ENCODE measurements at places on chromosomes 12 and 14. TPM values are rescaled to one million over a fixed set of nuclear protein-coding genes. Genes with fewer than 3 reads are reported as not detected.

Gene RDH12
- not detected for total RNA-seq

Gene CLEC6A
- not detected for total RNA-seq

Gene AMDHD1
- under 0.01 TPM for total RNA-seq

Gene TCP11L2
- 45.4 TPM for total RNA-seq

Gene TPH2
- total RNA-seq = not detected

Gene C12orf54
- not detected for total RNA-seq

Gene SERPINA5
- under 0.01 TPM for total RNA-seq

Gene MYF6
- not detected for total RNA-seq

Gene PCED1B
- 1.2 TPM for total RNA-seq

Gene DLK1
- not detected for total RNA-seq

Gene SRGAP1
- 9.4 TPM for total RNA-seq

Gene FICD
- total RNA-seq = 16.6 TPM

Gene MYO1H
- not detected for total RNA-seq

Gene APEX1
- total RNA-seq = 144 TPM

Gene PXN
- 15.8 TPM for total RNA-seq

Gene INHBE
- total RNA-seq = 0.85 TPM

Gene CISTR
- total RNA-seq = not detected

Gene AEBP2
- total RNA-seq = 27.1 TPM

Gene C12orf60
- 1.5 TPM for total RNA-seq

Gene KRT4
- not detected for total RNA-seq

Gene ISCA2
- 18.6 TPM for total RNA-seq

Gene SIX6
- not detected for total RNA-seq

Gene GZMB
- total RNA-seq = not detected

Gene KCNJ8
- total RNA-seq = 62.0 TPM

Gene NEUROD4
- not detected for total RNA-seq

Gene SLC6A12
- total RNA-seq = 0.19 TPM

Gene ANG
- total RNA-seq = 10.1 TPM

Gene TMTC1
- 18.8 TPM for total RNA-seq

Gene MSRB3
- total RNA-seq = 44.5 TPM

Gene AQP6
- total RNA-seq = under 0.01 TPM

Gene B3GNT4
- under 0.01 TPM for total RNA-seq

Gene NID2
- total RNA-seq = 216 TPM

Gene C12orf42
- total RNA-seq = not detected

Gene PPP1R1A
- not detected for total RNA-seq

Gene DNAI7
- total RNA-seq = 0.28 TPM

Gene CCDC177
- total RNA-seq = under 0.01 TPM

Gene RASSF9
- total RNA-seq = 0.85 TPM

Gene SMCO2
- total RNA-seq = not detected

Gene RD3L
- not detected for total RNA-seq

Gene ANO4
- total RNA-seq = 0.38 TPM

Gene GPR135
- total RNA-seq = 3.1 TPM

Gene PROX2
- total RNA-seq = not detected

Gene TRPV4
- 1.7 TPM for total RNA-seq

Gene SSTR1
- 0.77 TPM for total RNA-seq

Gene B4GALNT1
- 2.8 TPM for total RNA-seq

Gene CYP46A1
- total RNA-seq = 0.56 TPM

Gene TAS2R13
- total RNA-seq = 0.58 TPM
